BJ (cell line): ENCODE measurements at places on chromosomes 3 and 15.

- DNase-seq = no peak
These were observed 63.9 kb downstream of the IL12A start for GRCh38 chr3:160052385-160053047.

DNA sequence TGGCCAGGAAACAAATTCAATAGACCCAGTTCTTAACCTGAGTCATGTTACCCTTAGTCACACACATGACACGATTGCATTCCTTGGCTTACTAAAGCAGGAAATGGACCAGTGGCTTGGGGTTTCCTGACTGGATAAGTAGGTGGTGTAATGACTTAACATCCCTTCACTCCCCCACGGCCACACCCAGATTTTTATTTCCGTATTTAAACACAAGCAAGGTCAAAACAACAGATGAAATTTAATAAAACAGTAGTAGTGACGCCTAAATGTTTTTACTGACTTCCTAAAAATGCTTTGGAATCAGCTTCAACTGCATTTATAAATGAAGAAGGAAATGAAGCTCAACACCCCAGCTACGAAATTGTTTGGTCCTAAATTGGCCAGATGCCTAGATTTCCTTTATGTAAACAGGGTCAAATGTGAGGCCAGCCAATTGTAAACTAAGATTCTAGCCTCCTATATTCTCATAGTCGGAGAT is 324.3 kb downstream of the CHST2 start:
- DNase-seq = peak; percentile 83

DNA sequence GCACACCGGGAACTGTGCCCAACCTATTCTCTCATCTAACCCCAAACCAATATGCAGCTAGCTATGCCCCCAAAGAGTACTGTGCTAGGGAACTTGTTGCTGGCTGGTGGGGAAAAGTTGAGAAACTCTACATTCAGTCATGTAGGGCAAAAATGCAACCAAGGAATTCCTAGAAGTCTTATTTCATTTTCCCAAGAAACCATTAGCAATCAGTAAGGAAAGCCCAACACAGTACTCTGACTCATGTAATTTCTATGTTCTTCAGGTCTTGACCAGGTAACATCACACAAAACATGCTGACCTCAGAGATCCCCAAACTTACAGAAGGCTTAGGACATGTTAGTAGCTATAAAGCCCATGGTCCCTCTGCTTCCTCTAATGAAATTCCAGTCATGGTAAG is 52.1 kb downstream of the TASOR start:
- DNase-seq = no peak

GRCh38 chr3:156772588-156773206 is 53.5 kb upstream of the LEKR1 start:
- DNase-seq = no peak

GRCh38 chr3:197028728-197029510 is 698 bp downstream of the MELTF start:
- DNase-seq = no peak

DNA sequence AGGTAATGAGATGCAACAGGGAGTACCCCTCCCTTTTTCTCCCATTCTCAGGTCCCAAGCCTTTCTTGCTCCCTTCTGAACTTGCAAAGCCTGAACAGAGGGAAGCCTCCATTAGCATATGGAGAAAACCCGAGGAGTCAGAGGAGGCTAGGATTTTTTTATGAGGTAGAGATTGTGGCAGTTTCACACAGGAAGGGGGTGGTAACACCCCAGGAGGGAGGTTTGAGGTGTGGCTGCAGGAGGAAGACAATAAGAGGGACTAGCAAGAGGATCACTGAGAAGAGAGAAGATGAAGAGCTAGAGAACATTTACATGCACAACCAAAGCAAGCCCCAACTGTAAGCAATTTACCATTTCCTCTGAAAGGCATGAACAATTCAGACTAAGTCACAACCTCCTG is 322.7 kb downstream of the SV2B start:
- no peak for DNase-seq

DNA sequence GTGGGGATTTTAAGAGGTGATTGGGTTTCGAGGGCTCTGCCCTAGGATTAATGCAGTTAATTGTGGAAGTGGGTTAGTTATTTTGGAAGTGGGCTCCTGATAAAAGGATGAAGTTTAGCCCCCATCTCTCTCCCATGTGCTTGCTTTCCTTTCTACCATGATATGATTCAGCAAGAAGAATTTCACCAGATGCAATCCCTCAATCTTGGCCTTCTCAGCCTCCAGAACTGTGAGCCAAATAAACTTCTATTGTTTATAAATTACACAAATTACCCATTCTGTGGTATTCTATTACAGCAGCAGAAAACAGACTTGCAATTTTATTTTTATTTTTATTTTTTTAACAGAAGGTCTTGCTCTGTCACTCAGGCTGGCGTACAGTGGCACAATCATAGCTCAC is 27.3 kb upstream of the UBE2E1 start:
- DNase-seq = no peak

DNA sequence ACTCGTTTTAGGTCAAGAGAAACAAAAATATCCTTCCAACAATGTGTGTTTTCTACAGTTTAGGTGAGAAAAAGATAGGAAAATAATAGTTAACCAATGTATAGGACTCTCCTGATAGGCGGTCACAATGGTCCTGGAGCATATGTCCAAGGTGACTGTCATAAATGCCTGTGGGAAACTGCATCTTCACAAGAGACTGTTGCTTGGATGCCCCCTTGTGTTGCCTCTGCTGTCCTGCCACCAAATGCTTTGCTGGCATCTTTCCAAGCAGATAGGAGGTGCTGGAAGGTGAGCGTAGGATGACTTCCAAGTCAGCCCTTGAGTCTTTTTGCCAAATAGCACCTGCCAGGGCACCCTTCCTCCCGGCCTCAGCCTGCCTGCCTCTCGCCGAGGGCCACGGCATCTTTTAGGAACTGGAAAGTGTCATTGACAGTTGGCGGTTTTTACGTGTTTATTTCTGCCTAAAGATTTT is 24.1 kb upstream of the SACM1L start:
- DNase-seq = no peak

DNA sequence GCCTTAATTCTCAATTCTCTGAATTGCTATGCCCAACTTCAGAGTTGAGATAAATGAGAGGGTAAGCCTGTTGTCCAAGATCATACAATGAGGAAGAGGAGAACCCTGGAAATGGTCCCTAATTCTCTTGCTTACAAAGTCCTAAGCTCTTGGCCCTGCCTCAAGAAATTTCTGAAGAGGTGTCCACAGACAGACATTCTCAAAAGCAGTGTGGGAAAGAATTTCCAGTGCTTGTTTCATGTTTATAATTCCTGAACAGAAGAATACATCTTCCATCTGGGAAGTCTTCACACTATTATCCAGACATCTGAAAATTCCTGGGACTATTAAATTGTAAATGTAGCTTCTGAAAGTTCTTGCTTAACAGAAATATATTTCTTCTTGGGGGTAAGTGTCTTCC is 166.8 kb upstream of the LRTM1 start:
- DNase-seq = no peak

GRCh38 chr3:187101184-187102072 is 37.9 kb downstream of the RPL39L start:
- DNase-seq = peak; percentile 37

DNA sequence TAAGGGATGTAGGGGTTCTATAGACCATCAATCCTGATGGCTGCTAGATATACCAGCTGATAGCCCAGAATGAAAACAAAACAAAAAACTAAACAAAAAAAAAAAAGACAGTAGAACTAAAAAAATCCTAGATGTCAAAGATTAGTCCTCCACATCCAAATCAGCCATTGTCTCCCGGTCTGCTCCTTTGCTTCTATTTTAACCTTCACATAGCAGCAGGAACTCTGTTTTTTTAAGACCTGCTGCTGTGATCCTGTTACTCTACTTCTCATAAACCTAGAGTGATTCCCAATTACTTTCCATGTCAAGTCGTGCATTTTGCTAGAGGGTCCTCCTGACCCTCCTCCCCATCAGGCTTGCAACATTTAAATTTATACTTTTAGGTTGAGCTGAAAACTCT is 2.5 kb downstream of the IFT122 start:
- no peak for DNase-seq

DNA sequence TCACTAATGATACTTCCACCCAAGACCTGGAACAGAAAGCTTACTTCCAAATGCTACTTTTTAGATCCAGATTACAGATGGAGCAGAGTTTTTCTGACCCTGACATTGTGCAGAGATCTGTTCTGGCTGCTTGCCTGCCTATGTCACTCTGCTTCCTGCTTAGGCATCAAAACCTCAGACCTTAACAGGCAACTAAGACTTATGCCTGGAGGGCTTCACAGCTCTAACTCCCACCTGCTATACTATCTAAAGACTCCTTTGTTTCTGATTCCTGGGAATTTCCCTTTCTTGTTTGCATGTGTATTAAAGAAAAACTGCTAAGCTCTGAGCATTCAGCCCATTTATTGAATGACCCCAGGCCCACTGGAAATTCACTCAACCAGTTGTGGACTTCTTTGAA is 157.4 kb upstream of the NPHP3 start:
- no peak for DNase-seq

DNA sequence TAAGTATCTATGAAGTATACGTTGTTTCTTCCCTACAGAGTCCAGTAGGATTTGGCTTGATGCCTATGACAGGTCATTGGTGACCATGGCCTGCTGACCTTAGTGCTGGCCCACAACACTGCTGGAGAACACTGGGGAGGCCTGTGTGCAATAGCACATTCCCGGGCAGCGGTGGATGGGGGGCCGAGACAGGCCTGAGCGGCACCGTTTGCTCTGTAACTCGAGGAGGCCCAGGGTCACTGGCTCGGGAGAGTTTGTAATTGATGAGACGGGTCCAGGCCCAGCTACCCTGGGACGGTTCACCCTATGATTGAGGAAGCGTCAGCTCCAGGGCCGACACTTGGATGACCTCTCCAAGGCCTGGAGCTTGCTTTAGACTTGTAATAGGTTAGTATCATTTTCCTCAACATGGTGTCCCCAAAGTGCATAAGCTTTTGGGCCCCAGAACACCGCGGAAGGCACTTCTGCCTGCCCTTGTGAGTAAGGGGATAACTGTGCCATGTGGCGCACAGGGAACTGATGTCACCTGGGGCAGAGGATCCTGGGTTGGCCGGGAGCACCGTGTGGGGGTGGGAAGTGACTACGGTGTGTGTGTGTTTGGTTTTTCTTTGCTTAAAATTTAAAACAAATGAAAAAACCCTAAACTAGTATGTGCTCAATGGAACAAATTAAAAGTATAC is 12.0 kb downstream of the TRPM1 start:
- no peak for DNase-seq

DNA sequence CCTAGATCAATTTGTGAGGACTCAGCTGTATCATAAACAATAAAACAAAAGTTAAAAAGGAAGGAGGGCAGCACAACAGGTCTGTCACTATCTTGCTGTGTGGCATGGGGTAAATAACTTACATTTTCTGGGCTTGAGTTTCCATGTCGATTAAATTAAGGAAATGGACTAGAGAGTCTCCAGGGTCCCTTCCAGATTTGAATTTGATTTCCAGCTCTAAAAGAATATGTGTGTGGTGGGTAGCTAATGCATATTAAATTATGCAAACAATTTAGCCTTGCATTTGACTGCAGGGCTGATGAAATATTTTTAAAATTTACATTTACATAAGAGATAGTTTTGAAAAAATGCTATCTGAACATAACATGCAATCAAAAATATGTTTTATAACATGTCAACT is 447.7 kb downstream of the FGF12 start:
- DNase-seq = no peak

GRCh38 chr3:12559520-12559919 is 2.6 kb downstream of the MKRN2 start:
- DNase-seq = no peak

- no peak for DNase-seq
These were observed 140.1 kb downstream of the ADAMTS17 start for GRCh38 chr15:100201376-100202280.

GRCh38 chr15:98953000-98953787 is 54.4 kb downstream of the PGPEP1L start:
- DNase-seq = no peak

GRCh38 chr3:171177553-171177952 is 151.0 kb upstream of the SLC2A2 start:
- DNase-seq = no peak

- DNase-seq = no peak
These were observed 223.8 kb downstream of the NTRK3 start for GRCh38 chr15:88032787-88033186.

DNA sequence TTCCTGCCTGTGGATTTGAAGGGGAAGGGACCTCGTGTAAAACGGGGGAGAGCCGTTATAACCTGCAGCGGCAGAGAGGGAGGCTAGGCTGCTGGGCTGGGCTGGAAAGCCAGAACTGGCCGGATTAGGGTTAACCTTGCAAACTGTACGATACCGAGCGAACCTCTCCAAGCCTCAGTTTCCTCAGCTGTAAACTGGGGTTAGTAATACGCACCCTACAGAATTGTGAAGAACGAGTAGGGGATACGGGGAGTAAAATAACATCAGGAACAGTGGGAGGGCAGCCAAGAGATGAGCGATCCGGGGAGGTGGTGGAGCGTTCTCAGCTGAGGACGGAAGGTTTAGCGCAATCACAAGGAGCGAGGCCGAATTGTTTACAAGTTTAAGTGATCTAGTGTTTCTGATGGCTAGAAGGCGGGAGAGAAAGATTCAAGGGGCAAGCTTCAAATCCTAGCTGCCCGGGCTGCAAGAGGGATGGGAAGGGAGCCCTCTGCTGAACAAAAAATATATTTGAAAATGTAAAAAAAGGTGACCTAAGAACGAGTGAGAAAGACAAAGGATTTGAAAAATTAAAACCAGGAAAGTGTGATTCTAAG is 768 bp upstream of the SEMA5B start:
- DNase-seq = no peak

GRCh38 chr15:74950078-74950908 is 6.3 kb downstream of the RPP25 start:
- DNase-seq = no peak

GRCh38 chr3:35263477-35263876 is 375.8 kb upstream of the ARPP21 start:
- DNase-seq = no peak

GRCh38 chr3:135865085-135865484 is 100.4 kb upstream of the PPP2R3A start:
- no peak for DNase-seq

DNA sequence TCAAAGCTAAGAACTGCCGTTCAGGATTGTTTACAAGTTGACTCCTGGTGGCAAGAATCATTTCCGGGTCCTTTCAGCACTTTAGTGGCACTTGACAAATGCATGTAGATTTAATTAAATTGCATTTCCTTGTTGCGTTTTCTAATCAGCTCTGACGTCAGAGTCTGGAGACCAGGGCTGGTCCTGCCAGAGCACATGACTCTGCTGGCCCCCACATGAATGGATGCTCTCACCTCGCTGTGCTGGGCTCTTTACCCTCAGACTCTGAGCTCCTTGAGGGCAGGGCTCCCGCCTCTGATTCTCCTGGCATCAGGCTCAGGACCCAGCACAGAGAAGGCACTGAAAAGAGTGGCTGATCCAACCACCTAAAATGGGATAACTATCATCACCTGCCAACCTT is 69.4 kb downstream of the FEM1B start:
- no peak for DNase-seq

- peak; percentile 56 for DNase-seq
These were observed 159.8 kb upstream of the TSC22D2 start for GRCh38 chr3:150248116-150248887.
